ENCODE measurements at places on chromosomes 2 and 18. TPM values are rescaled to one million over a fixed set of nuclear protein-coding genes. Genes with fewer than 3 reads are reported as not detected.

The DES gene
- total RNA-seq = not detected

The HOXD4 gene
- not detected for total RNA-seq

The REEP1 gene
- not detected for total RNA-seq

The UGT1A9 gene
- total RNA-seq = not detected

The LONRF2 gene
- 0.42 TPM for total RNA-seq

The CD207 gene
- not detected for total RNA-seq

The DNMT3A gene
- total RNA-seq = 81.0 TPM

The LYG2 gene
- not detected for total RNA-seq

The AGBL5 gene
- 9.5 TPM for total RNA-seq

The SPDYA gene
- 19.6 TPM for total RNA-seq

The ITGB6 gene
- total RNA-seq = not detected

The INPP5D gene
- total RNA-seq = 278 TPM

The DCDC2C gene
- total RNA-seq = not detected

The GPR39 gene
- total RNA-seq = not detected

The SLC38A11 gene
- not detected for total RNA-seq

The AQP12A gene
- not detected for total RNA-seq

The FRZB gene
- total RNA-seq = not detected

The RNU2-63P gene
- total RNA-seq = 15.4 TPM

The REG3G gene
- total RNA-seq = not detected

The IHH gene
- not detected for total RNA-seq

The MAPK4 gene
- total RNA-seq = not detected

The TRABD2A gene
- total RNA-seq = 48.8 TPM

The SLC9A2 gene
- not detected for total RNA-seq

The FAM210A gene
- 7.4 TPM for total RNA-seq

The TOGARAM2 gene
- total RNA-seq = 9.3 TPM

The ALPI gene
- total RNA-seq = not detected

The REG1B gene
- total RNA-seq = not detected

The SLC5A7 gene
- not detected for total RNA-seq

The FAM161A gene
- total RNA-seq = 2.2 TPM

The GLI2 gene
- total RNA-seq = not detected

The SCYGR4 gene
- not detected for total RNA-seq

The MAP3K19 gene
- not detected for total RNA-seq

The SERPINB2 gene
- not detected for total RNA-seq

The CAVIN2 gene
- total RNA-seq = 16.5 TPM

The PPP1R1C gene
- total RNA-seq = not detected

The ADD2 gene
- 0.67 TPM for total RNA-seq

The GPAT2 gene
- total RNA-seq = 2.0 TPM

The VWA3B gene
- not detected for total RNA-seq

The SPP2 gene
- total RNA-seq = not detected

The RBM45 gene
- 8.6 TPM for total RNA-seq

The MC4R gene
- not detected for total RNA-seq

The MTLN gene
- total RNA-seq = 22.9 TPM

The SLC16A14 gene
- not detected for total RNA-seq

The CNGA3 gene
- not detected for total RNA-seq

The PMAIP1 gene
- 326 TPM for total RNA-seq

The INHA gene
- total RNA-seq = not detected

The OTOS gene
- total RNA-seq = not detected
